ENCODE measurements at places on chromosomes 16 and 17. TPM values are rescaled to one million over a fixed set of nuclear protein-coding genes. Genes with fewer than 3 reads are reported as not detected.

ZP2 gene
- 0.27 TPM for polyA plus RNA-seq

GCGR gene
- 2.5 TPM for polyA plus RNA-seq

EEF2KMT gene
- 9.4 TPM for polyA plus RNA-seq

KRTAP1-1 gene
- polyA plus RNA-seq: not detected

TEKT5 gene
- polyA plus RNA-seq: 0.09 TPM

PERCC1 gene
- polyA plus RNA-seq: 1.3 TPM

ALOX15B gene
- polyA plus RNA-seq: 0.46 TPM

SCGB1C2 gene
- not detected for polyA plus RNA-seq

TBL3 gene
- 32.9 TPM for polyA plus RNA-seq

RFWD3 gene
- 19.7 TPM for polyA plus RNA-seq

KRT36 gene
- 0.03 TPM for polyA plus RNA-seq

MYO15A gene
- polyA plus RNA-seq: 2.0 TPM

SLC47A1 gene
- polyA plus RNA-seq: 1.1 TPM

ABCC12 gene
- polyA plus RNA-seq: not detected

HS3ST6 gene
- polyA plus RNA-seq: 0.04 TPM

CALB2 gene
- 1.5 TPM for polyA plus RNA-seq

VMO1 gene
- 2.1 TPM for polyA plus RNA-seq

PRR15L gene
- polyA plus RNA-seq: 133 TPM

ITGB4 gene
- 48.4 TPM for polyA plus RNA-seq

AIPL1 gene
- not detected for polyA plus RNA-seq

CD300E gene
- polyA plus RNA-seq: 0.12 TPM

PSMD7 gene
- polyA plus RNA-seq: 80.9 TPM

ADGRG3 gene
- polyA plus RNA-seq: 1.7 TPM

PIPOX gene
- polyA plus RNA-seq: 51.5 TPM

MPP3 gene
- polyA plus RNA-seq: 4.9 TPM

ODAD4 gene
- 0.87 TPM for polyA plus RNA-seq

NUDT7 gene
- 14.2 TPM for polyA plus RNA-seq

KRTAP3-1 gene
- polyA plus RNA-seq: not detected

SPATA32 gene
- 0.24 TPM for polyA plus RNA-seq

GRN gene
- 469 TPM for polyA plus RNA-seq

SLC12A3 gene
- 0.21 TPM for polyA plus RNA-seq

C16orf92 gene
- polyA plus RNA-seq: not detected

NLRC3 gene
- polyA plus RNA-seq: 2.5 TPM

ASPA gene
- polyA plus RNA-seq: 0.96 TPM

SPECC1 gene
- polyA plus RNA-seq: 29.3 TPM

PARD6A gene
- 1.6 TPM for polyA plus RNA-seq

AOC2 gene
- polyA plus RNA-seq: 1.2 TPM

CD300LF gene
- 2.2 TPM for polyA plus RNA-seq

BICDL2 gene
- polyA plus RNA-seq: 14.0 TPM
